ENCODE measurements at places on chromosomes 16 and 17. TPM values are rescaled to one million over a fixed set of nuclear protein-coding genes. Genes with fewer than 3 reads are reported as not detected.
A peak's percentile ranks its signal among the peaks of the same experiment; 100 is the strongest.

GRCh38 chr16:66054095-66054494 lies 312.4 kb upstream of the CDH5 start:
- DNase-seq = no peak

GRCh38 chr16:50388496-50388895 lies 19.7 kb upstream of the BRD7 start:
- DNase-seq = no peak

DNA sequence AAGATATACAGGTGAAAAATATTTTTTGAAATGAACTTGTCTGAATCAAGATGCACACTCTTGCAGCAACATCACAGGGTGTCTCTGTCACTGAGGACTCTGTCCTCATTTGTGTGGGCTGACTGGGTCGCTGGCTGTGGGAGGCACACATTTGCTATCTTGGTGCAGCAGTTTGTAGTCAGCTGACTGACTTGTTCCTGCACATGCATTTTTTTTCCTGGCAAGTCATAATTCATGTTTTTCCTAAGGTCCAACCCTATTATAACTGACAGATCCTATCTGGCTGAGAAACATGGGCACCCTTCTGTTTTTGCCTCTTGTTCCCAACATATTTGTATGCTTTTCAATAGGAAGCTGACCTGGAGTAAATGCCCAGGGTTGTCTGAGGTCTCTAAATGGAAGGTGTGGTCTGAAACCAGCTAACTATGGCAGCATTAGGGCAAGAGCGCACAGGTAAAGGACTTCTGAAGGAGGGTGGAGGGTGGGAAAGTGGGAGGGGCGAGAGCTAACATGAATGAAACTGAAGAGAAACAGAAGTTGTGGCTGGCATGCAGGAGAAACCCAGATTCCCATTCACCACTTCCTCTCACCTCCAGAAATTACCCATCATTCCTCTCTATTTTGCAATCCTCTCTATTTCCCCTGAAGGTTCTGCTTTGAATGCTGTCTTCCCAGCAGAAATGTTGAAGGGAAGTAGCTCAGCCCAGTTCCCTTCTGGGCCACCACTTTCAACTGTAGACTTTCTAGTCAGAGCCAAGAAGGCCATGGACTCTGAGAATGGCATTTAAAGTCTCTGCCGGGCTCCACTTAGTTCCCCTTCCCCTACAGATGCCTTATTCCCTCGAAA lies 166.1 kb downstream of the PRKCA start:
- peak; percentile 26 for DNase-seq

GRCh38 chr16:84357191-84357651 lies 11.1 kb upstream of the ATP2C2 start:
- peak; percentile 52 for DNase-seq

The DYNLRB2 gene
- total RNA-seq = not detected

The SCARF1 gene
- 0.28 TPM for total RNA-seq
